ENCODE measurements at places on chromosomes 3 and 15. TPM values are rescaled to one million over a fixed set of nuclear protein-coding genes. Genes with fewer than 3 reads are reported as not detected.

The GPR27 gene
- polyA plus RNA-seq = 5.6 TPM

The PRR20G gene
- polyA plus RNA-seq = not detected

The MKRN2OS gene
- polyA plus RNA-seq = 0.41 TPM

The PLAAT1 gene
- polyA plus RNA-seq = 28.7 TPM

The FRMD4B gene
- not detected for polyA plus RNA-seq

The CLSTN2 gene
- 2.5 TPM for polyA plus RNA-seq

The RAB6B gene
- not detected for polyA plus RNA-seq

The GRK7 gene
- polyA plus RNA-seq = not detected

The P2RY1 gene
- 9.0 TPM for polyA plus RNA-seq

The LSMEM2 gene
- 28.0 TPM for polyA plus RNA-seq

The ZIC4 gene
- polyA plus RNA-seq = 9.7 TPM

The ST8SIA2 gene
- polyA plus RNA-seq = 12.1 TPM

The MYL3 gene
- 694 TPM for polyA plus RNA-seq

The CHRM5 gene
- polyA plus RNA-seq = 0.11 TPM

The SMCO1 gene
- polyA plus RNA-seq = 1.7 TPM

The ACTC1 gene
- polyA plus RNA-seq = 1,472 TPM

The FBXW12 gene
- polyA plus RNA-seq = 0.11 TPM

The ZNF80 gene
- polyA plus RNA-seq = not detected

The C3orf62 gene
- 5.0 TPM for polyA plus RNA-seq

The VIPR1 gene
- polyA plus RNA-seq = 15.6 TPM

The ECE2 gene
- polyA plus RNA-seq = not detected

The POLQ gene
- 5.6 TPM for polyA plus RNA-seq

The GABRG3 gene
- not detected for polyA plus RNA-seq

The XPC gene
- 23.8 TPM for polyA plus RNA-seq

The UMPS gene
- 21.2 TPM for polyA plus RNA-seq

The CLRN1 gene
- 0.66 TPM for polyA plus RNA-seq

The FXR1 gene
- polyA plus RNA-seq = 323 TPM

The MAGI1 gene
- polyA plus RNA-seq = 16.1 TPM

The IP6K2 gene
- polyA plus RNA-seq = 94.8 TPM

The SH2D7 gene
- 0.12 TPM for polyA plus RNA-seq

The CHMP2B gene
- 29.2 TPM for polyA plus RNA-seq

The RASGRF1 gene
- 0.25 TPM for polyA plus RNA-seq

The GP5 gene
- polyA plus RNA-seq = 0.20 TPM

The PLSCR5 gene
- not detected for polyA plus RNA-seq

The ESYT3 gene
- 13.6 TPM for polyA plus RNA-seq

The CGNL1 gene
- 10.1 TPM for polyA plus RNA-seq

The RHOV gene
- polyA plus RNA-seq = not detected

The CRELD1 gene
- 29.1 TPM for polyA plus RNA-seq

The ITGB5 gene
- polyA plus RNA-seq = 26.1 TPM

The POTEB2 gene
- not detected for polyA plus RNA-seq

The EPHB1 gene
- 59.6 TPM for polyA plus RNA-seq

The CLDN16 gene
- polyA plus RNA-seq = 0.11 TPM

Measured in muscle of arm (tissue), 14 donors.